ENCODE measurements at places on chromosomes 6 and 20. TPM values are rescaled to one million over a fixed set of nuclear protein-coding genes. Genes with fewer than 3 reads are reported as not detected.

CHRNA4 gene
- total RNA-seq, result 12.0 TPM

PLCB4 gene
- total RNA-seq, result 73.8 TPM

TREML2 gene
- 0.27 TPM for total RNA-seq

SLC17A3 gene
- not detected for total RNA-seq

TMEM200A gene
- total RNA-seq, result 31.0 TPM

NNAT gene
- 237 TPM for total RNA-seq

GABRR1 gene
- total RNA-seq, result 4.6 TPM

WASF1 gene
- 31.2 TPM for total RNA-seq

HLA-F gene
- 24.5 TPM for total RNA-seq
